ENCODE measurements at places on chromosomes 6 and 20.

- DNase-seq = no peak
Observed at GRCh38 chr6:42769836-42770235, 12.0 kb upstream of the BICRAL start.

DNA sequence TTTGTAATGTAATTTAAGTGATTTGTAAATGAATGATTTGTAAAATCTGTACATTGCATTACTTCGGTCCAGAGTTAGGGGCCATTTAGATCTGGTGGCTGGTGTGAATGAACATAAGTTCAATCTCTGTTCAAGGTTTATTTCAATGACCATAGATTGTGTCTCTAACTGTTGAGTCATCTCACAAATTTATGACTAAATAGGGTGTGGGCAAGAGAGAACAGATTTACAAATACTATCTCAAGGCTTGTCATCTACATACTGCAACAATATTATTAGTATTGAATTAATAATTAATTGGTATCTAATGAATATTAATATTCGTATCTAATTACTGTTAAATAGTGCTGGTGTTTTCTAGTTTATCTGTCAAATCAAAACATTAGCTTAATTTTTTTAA lies 115.3 kb upstream of the EDN1 start:
- DNase-seq = no peak

GRCh38 chr6:81785377-81785776 lies 32.9 kb upstream of the TENT5A start:
- no peak for DNase-seq

DNA sequence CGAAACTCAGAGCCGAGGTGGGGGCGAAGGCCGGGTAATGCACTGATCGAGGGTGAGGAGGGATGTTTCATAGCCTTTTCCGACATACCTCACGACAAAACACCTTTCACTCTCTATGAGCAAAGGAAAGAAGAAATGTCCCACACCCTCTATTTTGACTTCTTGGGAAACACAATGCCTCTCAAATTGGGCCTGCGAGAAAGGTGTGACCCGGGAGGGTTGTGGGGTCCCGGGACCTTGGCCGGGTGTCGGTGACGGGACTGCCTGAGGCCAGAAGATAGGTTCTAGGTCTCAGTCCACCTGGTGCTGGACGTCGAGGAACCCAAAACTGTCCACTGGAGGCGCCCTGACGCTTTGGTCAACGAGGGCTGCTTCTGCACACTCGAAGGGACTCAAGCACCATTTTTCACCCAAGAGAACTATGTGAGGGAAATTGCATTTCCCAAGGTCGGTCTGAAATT lies 41.1 kb upstream of the OSTM1 start:
- DNase-seq = no peak

GRCh38 chr6:15499591-15499990 lies 163.2 kb downstream of the DTNBP1 start:
- DNase-seq = no peak

Data from stimulated activated CD8-positive, alpha-beta memory T cell treated with anti-CD3 and anti-CD28 coated beads, Interleukin-15, amount 100 ng/mL, for 1 hour (primary cell).